Hepatocyte (in vitro differentiated cells): ENCODE measurements at places on chromosomes 12 and 14.
A peak's percentile ranks its signal among the peaks of the same experiment; 100 is the strongest.

GRCh38 chr12:34603382-34604035 lies 581.2 kb downstream of the ALG10 start:
- no peak for DNase-seq
- no peaks in the 10 kb centered on the region for H3K4me1 ChIP-seq
- H3K27me3 ChIP-seq, result no peaks in the 10 kb centered on the region
- no peak overlapping the region for H3K4me3 ChIP-seq
- H3K27ac ChIP-seq, result no peak overlapping the region

GRCh38 chr12:57213058-57213715 lies 3.4 kb upstream of the NXPH4 start:
- no peak overlapping the region for H3K4me3 ChIP-seq
- peak; percentile 91 for DNase-seq
- no peaks in the 10 kb centered on the region for H3K36me3 ChIP-seq
- H3K27ac ChIP-seq, result peak overlapping the region; percentile 35
- H3K27me3 ChIP-seq, result peaks cover 35% of the 10 kb centered on the region

DNA sequence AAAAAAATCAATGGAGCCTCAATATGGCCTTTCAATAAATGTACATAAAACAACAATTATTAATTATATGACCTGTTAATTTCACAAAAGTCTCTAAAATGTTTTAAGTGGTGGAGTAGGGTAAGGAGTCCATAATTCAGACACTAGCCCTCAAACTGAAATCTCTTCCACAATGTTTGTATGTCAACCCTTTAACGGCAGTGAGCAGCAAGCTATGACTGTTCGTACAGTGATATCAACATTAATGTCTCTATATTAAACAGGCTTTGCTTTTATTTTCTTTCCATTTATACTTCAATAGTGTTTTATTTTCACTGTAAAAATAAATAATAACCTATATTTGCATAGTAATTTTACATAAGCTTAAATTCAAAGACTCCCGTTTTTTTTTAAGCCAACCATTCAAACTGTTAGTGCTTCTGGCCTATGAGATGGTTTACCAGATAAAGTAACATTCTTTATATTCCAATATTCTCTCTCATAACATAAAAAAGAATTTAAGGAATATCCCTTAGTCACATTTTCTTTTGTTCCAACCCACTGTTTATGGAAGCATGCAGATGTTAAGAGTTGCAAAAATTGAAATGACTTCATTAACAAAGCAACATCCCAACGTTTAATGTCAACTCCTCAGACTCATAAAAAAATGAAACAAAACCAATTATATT lies 2.3 kb downstream of the CDK17 start:
- H3K27me3 ChIP-seq, result no peaks in the 10 kb centered on the region
- peaks cover 14% of the 10 kb centered on the region for H3K4me1 ChIP-seq
- no peaks in the 10 kb centered on the region for H3K36me3 ChIP-seq
- peak overlapping the region; percentile 95 for H3K4me3 ChIP-seq
- no peak for DNase-seq

- no peak overlapping the region for H3K4me3 ChIP-seq
- no peak overlapping the region for H3K27ac ChIP-seq
- no peaks in the 10 kb centered on the region for H3K4me1 ChIP-seq
- H3K36me3 ChIP-seq, result no peaks in the 10 kb centered on the region
Measured at GRCh38 chr14:100423317-100424010, 100.3 kb downstream of the SLC25A47 start.

GRCh38 chr12:1634590-1635191 lies 5.7 kb downstream of the WNT5B start:
- peaks cover 16% of the 10 kb centered on the region for H3K4me1 ChIP-seq
- H3K27me3 ChIP-seq, result no peaks in the 10 kb centered on the region
- H3K4me3 ChIP-seq, result no peak overlapping the region
- no peak overlapping the region for H3K27ac ChIP-seq

GRCh38 chr12:92107621-92108131 lies 38.0 kb downstream of the BTG1 start:
- no peaks in the 10 kb centered on the region for H3K27me3 ChIP-seq
- peaks cover 14% of the 10 kb centered on the region for H3K4me1 ChIP-seq
- no peak for DNase-seq
- H3K27ac ChIP-seq, result peak overlapping the region; percentile 32
- no peak overlapping the region for H3K4me3 ChIP-seq
- H3K36me3 ChIP-seq, result no peaks in the 10 kb centered on the region

GRCh38 chr14:34711796-34712712 lies 2.3 kb downstream of the CFL2 start:
- H3K4me1 ChIP-seq, result peaks cover 9% of the 10 kb centered on the region
- H3K36me3 ChIP-seq, result no peaks in the 10 kb centered on the region
- H3K27me3 ChIP-seq, result no peaks in the 10 kb centered on the region
- DNase-seq, result no peak
- peak overlapping the region; percentile 10 for H3K27ac ChIP-seq

- peaks cover 5% of the 10 kb centered on the region for H3K4me1 ChIP-seq
- H3K4me3 ChIP-seq, result no peak overlapping the region
- H3K27ac ChIP-seq, result no peak overlapping the region
- DNase-seq, result no peak
- no peaks in the 10 kb centered on the region for H3K36me3 ChIP-seq
Measured at GRCh38 chr12:32949815-32950214, 53.2 kb upstream of the PKP2 start.

DNA sequence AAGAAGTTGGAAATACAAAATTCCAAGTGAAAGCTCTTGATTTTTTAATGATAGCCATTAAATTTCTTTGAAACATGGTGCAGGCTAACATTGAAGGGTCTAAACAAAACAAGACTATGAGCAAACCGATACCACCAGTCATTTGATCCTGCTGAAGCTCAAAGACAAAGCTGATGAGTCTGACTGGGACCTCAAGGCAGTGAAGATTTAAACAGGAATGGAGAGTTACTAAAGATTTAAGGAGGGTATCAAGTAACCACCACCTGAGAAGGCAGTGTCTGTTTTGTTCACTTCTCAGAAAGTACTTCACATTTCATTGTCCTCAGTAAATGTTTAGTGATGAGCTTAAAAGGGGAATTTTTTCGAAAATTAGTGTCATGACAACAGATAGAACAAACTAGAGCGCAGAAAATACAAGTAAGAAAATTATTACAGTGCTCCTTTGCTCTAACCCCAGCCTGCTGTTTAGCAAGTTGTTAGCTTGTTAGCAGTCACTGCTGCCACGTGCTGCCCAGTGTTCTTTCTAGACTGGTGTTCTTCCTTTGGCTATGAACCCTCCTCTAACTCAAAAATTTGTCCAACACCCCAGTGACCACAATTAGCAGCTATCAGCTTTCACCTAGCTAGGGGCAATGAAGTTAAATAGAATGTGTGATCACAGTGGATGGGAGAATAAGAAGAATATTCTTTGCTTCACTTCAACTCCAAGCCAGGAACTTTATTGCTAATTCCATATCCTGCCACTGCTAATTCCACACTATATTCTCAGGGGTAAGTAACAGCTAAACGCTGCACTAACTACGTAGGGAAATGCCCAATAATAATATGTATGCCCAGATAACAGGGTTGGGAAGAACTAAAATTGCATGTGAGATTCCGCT lies 41.1 kb downstream of the YAF2 start:
- H3K4me3 ChIP-seq, result no peak overlapping the region
- no peaks in the 10 kb centered on the region for H3K4me1 ChIP-seq
- H3K27ac ChIP-seq, result no peak overlapping the region
- DNase-seq, result no peak

GRCh38 chr14:80771201-80771600 lies 170.3 kb downstream of the CEP128 start:
- no peaks in the 10 kb centered on the region for H3K4me1 ChIP-seq
- no peaks in the 10 kb centered on the region for H3K36me3 ChIP-seq
- no peak overlapping the region for H3K27ac ChIP-seq
- no peaks in the 10 kb centered on the region for H3K27me3 ChIP-seq
- no peak overlapping the region for H3K4me3 ChIP-seq

DNA sequence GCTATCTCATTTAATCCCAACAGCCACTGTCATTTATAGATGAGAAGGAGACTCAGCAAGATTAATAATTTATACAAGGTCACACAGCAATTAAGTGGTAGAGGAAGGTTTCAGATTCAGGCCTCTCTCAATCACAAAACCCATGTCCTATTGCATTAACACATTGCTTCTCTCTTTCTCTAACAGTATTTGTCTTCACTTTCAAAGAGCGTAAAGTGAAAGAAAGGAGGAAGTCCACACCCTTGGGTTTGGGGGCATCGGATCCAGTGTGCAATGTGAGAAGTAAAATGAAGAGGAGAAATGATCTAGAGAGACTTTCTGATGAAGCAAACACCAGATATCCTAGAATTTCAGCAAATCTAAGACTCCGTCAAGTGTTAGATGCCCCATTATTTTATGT lies 7.0 kb upstream of the VRK1 start:
- no peak overlapping the region for H3K27ac ChIP-seq
- no peaks in the 10 kb centered on the region for H3K27me3 ChIP-seq
- H3K4me1 ChIP-seq, result no peaks in the 10 kb centered on the region
- no peak for DNase-seq

- peaks cover 3% of the 10 kb centered on the region for H3K4me1 ChIP-seq
- no peak overlapping the region for H3K27ac ChIP-seq
- peak overlapping the region; percentile 39 for H3K4me3 ChIP-seq
Measured at GRCh38 chr14:61811882-61812346, 49.7 kb downstream of the SNAPC1 start.
